ENCODE measurements at places on chromosomes 2 and 18. TPM values are rescaled to one million over a fixed set of nuclear protein-coding genes. Genes with fewer than 3 reads are reported as not detected.

- no peak overlapping the region for H3K4me3 ChIP-seq
- H3K27me3 ChIP-seq: no peaks in the 10 kb centered on the region
- H3K36me3 ChIP-seq: peaks cover 4% of the 10 kb centered on the region
- no peak overlapping the region for H3K27ac ChIP-seq
- H3K4me1 ChIP-seq: no peaks in the 10 kb centered on the region
- no peak for DNase-seq
These were observed 69.6 kb upstream of the EMILIN2 start for GRCh38 chr18:2777241-2777640.

- H3K27me3 ChIP-seq: no peaks in the 10 kb centered on the region
- no peak overlapping the region for H3K27ac ChIP-seq
- peak; percentile 40 for DNase-seq
- no peak overlapping the region for H3K4me3 ChIP-seq
- H3K4me1 ChIP-seq: peaks cover 27% of the 10 kb centered on the region
These were observed 122.4 kb upstream of the SLC1A4 start for GRCh38 chr2:64866797-64867196.

DNA sequence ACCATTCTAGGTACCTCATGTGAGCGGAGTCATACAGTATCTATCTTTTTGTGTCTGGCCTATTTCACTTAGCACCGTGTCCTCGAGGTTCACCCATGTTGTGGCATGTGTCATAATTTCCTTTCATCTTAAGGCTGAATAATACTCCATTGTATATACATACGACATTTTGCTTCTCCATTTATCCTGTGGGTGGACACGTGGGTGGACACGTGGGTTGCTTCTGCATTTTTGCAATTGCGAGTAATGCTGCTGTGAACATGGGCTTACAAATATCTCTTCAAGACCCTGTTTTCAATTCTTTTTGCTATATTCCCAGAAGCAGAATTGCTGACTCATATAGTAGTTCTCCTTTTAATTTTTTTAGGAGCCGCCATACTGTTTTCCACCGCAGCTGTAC is 243.6 kb upstream of the EPAS1 start:
- DNase-seq: no peak
- no peaks in the 10 kb centered on the region for H3K4me1 ChIP-seq
- H3K27ac ChIP-seq: no peak overlapping the region
- no peaks in the 10 kb centered on the region for H3K36me3 ChIP-seq

The ALPG gene
- total RNA-seq: 1.2 TPM

- DNase-seq: peak; percentile 2
- no peak overlapping the region for H3K4me3 ChIP-seq
- H3K4me1 ChIP-seq: peaks cover 49% of the 10 kb centered on the region
These were observed 35.1 kb downstream of the CCBE1 start for GRCh38 chr18:59661891-59662701.

- no peak for DNase-seq
- H3K4me3 ChIP-seq: no peak overlapping the region
- no peaks in the 10 kb centered on the region for H3K36me3 ChIP-seq
- H3K27me3 ChIP-seq: no peaks in the 10 kb centered on the region
- H3K27ac ChIP-seq: no peak overlapping the region
These were observed 430.6 kb upstream of the VRK2 start for GRCh38 chr2:57615855-57616556.

The TMEM247 gene
- not detected for total RNA-seq

The C2orf78 gene
- total RNA-seq: not detected

- no peak for DNase-seq
- H3K4me3 ChIP-seq: no peak overlapping the region
- H3K27ac ChIP-seq: no peak overlapping the region
- no peaks in the 10 kb centered on the region for H3K27me3 ChIP-seq
These were observed 221.0 kb downstream of the ZNF407 start for GRCh38 chr18:74818516-74819175.

- H3K36me3 ChIP-seq: no peaks in the 10 kb centered on the region
- no peaks in the 10 kb centered on the region for H3K4me1 ChIP-seq
- H3K27me3 ChIP-seq: no peaks in the 10 kb centered on the region
- no peak overlapping the region for H3K4me3 ChIP-seq
These were observed 473.9 kb downstream of the ARHGAP15 start for GRCh38 chr2:143603035-143603655.

The ANKRD44 gene
- 3.4 TPM for total RNA-seq

GRCh38 chr18:23498117-23498516 is 5.2 kb upstream of the RMC1 start:
- H3K4me1 ChIP-seq: peaks cover 16% of the 10 kb centered on the region
- no peak overlapping the region for H3K27ac ChIP-seq
- H3K27me3 ChIP-seq: no peaks in the 10 kb centered on the region
- H3K36me3 ChIP-seq: no peaks in the 10 kb centered on the region
- H3K4me3 ChIP-seq: no peak overlapping the region

DNA sequence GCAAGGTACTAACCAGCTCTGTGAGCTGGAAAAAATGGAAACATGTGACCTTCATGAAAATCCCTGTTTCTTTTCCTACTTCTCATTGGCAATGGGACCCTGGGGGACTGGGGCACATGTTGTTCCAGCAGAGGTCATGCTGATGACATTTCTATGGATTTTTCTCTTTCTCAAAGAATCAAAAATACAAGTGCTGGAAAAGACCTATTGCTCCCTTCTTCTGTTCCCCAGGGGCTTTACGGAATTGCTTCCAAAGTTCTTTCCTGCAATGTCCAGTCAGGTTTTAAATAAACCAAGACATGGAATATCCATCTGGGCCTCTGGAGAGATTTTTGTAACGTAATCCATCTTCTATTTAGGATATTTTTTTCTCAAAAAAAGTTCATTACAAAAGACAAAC is 1006.1 kb upstream of the CELF4 start:
- no peaks in the 10 kb centered on the region for H3K4me1 ChIP-seq
- no peaks in the 10 kb centered on the region for H3K36me3 ChIP-seq
- H3K27ac ChIP-seq: no peak overlapping the region
- no peak for DNase-seq
- no peak overlapping the region for H3K4me3 ChIP-seq
- H3K27me3 ChIP-seq: no peaks in the 10 kb centered on the region

DNA sequence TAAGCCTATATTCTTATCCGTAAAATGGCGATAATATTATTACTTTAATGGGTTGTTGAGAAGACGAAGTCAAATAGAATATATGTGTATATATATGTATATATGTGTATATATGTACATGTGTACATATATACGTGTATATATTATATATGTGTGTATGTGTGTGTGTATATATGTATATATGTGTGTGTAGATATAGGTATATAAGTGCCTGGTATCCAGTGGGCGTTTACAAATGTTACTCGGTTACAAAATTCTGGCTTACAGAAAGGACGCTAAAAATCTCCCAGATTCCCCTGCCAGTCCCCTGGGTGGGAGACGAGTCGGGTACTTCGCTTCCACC is 295 bp upstream of the MTX2 start:
- H3K4me3 ChIP-seq: peak overlapping the region; percentile 72
- no peaks in the 10 kb centered on the region for H3K27me3 ChIP-seq
- DNase-seq: no peak
- peaks cover 19% of the 10 kb centered on the region for H3K4me1 ChIP-seq
- H3K27ac ChIP-seq: peak overlapping the region; percentile 67

GRCh38 chr18:27491772-27492171 is 306.7 kb upstream of the CHST9 start:
- no peak overlapping the region for H3K4me3 ChIP-seq
- no peak for DNase-seq
- no peaks in the 10 kb centered on the region for H3K27me3 ChIP-seq
- H3K4me1 ChIP-seq: no peaks in the 10 kb centered on the region
- no peak overlapping the region for H3K27ac ChIP-seq

- no peak for DNase-seq
- H3K4me3 ChIP-seq: no peak overlapping the region
- no peaks in the 10 kb centered on the region for H3K36me3 ChIP-seq
- peaks cover 2% of the 10 kb centered on the region for H3K27me3 ChIP-seq
- H3K4me1 ChIP-seq: no peaks in the 10 kb centered on the region
- H3K27ac ChIP-seq: no peak overlapping the region
These were observed 427.7 kb downstream of the NBAS start for GRCh38 chr2:15133461-15133860.

GRCh38 chr2:218829868-218830451 is 1.6 kb downstream of the PRKAG3 start:
- H3K4me3 ChIP-seq: no peak overlapping the region
- peaks cover 35% of the 10 kb centered on the region for H3K4me1 ChIP-seq
- no peaks in the 10 kb centered on the region for H3K36me3 ChIP-seq

DNA sequence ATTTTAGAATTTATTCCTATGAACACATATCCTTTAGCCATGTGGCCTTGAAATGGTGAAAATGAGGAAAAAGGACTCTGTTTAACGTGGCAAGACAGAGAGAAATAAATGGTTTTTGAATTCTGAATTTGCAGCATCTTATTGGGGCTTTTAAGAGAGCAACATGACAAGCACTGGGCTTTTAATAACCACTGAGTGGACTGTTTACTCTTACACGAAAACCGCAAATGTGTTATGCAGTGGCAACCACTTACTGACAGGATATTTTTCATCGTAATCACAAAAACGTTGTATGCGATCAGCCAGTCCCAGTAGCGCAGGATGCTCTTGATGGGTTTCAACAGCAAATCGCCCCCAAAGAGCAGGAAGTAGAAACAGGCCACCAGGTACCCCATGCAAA is 226.6 kb downstream of the NAPG start:
- no peak for DNase-seq
- no peak overlapping the region for H3K27ac ChIP-seq
- no peak overlapping the region for H3K4me3 ChIP-seq
- no peaks in the 10 kb centered on the region for H3K4me1 ChIP-seq
- H3K27me3 ChIP-seq: peaks cover 61% of the 10 kb centered on the region
